ENCODE measurements at places on chromosomes 6 and 20.

- DNase-seq: no peak
Measured at GRCh38 chr6:113979937-113980336, 9.0 kb upstream of the HDAC2 start.

GRCh38 chr6:45877970-45878590 is 137.6 kb downstream of the CLIC5 start:
- no peak for DNase-seq

- no peak for DNase-seq
Measured at GRCh38 chr6:129667034-129667433, 42.9 kb downstream of the ARHGAP18 start.

DNA sequence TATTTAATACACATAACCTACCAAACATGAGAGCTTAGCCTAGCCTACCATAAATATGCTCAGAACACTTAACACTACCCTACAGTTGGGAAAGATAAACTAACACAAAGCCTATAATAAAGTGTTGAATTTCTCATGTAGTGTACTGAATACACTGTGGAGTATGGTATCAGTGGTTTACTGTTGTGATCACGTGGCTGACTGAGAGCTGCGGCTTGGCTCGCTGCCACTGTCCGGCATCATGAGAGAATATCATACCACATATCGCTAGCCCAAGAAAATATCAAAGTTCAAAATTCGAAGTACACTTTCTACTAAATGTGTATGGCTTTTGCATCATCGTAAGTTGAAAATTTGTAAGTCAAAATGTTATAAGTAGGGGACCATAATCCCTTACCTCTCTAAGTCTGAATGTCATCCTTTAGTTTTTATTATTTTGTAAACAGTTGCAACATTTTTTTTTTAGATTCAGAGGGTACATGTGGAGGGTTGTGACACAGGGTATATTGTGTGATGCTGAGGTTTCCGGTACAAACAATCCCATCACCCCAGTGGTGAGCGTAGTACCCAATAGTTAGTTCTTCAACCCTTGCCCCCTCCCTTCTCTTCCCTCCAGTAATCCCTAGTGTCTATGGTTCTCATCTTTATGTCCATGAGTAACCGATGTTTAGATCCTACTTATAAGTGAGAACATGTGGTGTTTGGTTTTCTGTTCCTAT is 14.6 kb upstream of the TAAR1 start:
- DNase-seq: no peak

DNA sequence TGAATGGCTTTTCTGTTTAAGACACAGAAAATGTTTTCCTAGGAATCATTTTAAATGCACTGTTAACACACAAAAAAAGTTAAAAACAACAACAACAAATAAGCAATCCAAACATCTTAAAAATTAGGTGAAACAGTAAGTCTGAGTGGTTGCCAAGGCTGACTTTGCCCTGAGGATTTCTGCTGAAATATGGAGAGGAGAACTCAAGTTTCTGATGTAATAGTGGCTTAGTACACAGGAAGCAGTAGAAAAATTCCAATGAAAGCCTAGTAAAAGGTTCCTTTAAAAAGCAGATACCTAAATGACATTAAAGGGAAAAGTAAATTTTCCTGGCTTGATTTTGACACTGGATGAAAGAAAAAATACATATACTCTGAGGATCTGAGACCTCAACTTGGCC is 184.2 kb downstream of the EPM2A start:
- no peak for DNase-seq

DNA sequence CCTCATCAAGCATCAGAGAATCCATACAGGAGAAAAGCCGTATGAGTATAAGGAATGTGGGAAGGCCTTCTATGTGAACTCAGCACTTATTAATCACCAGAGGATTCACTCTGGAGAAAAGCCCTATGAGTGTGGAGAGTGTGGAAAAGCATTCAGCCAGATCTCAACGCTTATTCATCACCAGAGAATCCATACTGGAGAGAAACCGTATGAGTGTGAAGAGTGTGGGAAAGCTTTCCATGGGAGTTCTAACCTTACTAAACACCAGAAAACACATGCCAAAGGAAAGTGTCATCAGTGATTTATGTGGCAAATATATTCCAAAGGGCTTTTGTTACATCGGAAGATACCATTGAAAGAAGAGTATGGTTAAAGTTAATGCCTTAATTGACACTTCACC is 25.4 kb downstream of the ZKSCAN8 start:
- peak; percentile 70 for DNase-seq

- no peak for DNase-seq
Measured at GRCh38 chr20:42855896-42856295, 333.8 kb downstream of the PTPRT start.

DNA sequence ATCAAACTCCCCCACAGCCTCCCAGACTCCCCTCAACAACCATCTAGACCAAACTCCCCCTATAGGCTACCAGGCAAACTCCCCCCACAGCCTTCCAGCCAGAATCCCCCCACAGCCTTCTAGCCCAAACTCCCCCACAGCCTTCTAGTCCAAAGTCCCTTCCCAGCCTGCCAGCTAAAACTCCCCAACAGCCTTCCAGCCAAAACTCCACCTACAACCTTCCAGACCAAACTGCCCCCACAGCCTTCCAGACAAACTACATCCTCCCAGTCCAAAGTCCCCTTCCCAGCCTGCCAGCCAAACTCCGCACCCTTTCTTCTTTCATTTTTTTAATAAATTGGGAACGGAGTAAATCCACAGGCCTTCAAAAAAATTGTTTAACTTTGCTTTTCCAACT is 37.4 kb upstream of the SYNDIG1 start:
- no peak for DNase-seq

DNA sequence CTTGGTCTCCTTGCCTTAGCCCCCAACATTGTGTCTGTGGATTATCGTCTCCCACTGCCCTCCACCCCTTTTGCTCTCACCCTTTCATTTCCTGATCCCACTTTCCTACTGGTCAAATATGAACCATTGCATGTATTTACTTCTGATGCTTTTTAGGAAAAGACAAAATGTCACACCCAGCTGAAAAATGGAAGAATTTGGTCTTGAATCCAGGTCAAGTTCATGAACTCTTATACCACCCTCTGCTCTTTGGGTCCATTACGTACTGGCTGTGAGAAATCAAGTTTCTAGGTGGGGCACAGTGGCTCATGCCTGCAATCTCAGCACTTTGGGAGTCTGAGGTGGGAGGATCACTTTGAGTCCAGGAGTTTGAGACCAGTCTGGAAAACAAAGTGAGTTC is 15.8 kb upstream of the KIF3B start:
- DNase-seq: no peak

DNA sequence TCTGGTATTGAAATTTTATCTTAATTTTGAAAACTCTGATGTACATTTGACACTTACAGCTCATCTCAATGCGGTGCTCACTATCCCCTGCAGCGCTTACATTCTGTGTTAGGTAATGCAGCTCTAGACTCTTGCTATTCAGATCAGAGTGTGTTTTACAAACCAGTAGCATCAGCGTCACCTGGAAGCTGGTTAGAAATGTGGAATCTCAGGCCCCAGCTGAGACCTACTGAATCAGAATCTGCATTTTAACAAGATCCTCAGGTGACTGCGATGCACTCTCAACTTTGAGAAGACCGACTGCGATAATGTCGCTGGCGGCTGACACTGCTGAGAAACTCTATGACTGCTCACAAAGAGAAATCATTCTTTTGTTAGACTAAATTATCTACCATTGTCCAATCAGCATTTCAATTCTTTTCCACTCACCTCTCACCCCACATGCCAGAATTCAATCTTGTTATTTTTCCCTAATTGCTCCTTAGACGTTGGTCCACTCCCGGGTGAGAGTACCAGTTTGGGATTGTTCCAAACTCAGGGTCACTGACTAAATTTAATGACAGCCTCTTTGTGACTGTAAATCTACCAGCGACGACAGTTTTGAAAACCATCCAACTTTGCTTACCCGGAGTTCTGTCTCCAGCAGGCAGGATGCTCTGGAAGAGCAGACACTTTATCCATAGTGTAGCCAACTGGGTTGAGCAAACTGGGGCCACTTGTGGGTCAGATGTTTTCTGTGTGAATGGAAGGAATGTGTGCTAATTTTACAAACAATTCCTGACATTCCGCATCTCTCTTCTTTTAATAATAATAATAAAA is 140.1 kb upstream of the BTBD3 start:
- DNase-seq: peak; percentile 50

- DNase-seq: no peak
Measured at GRCh38 chr20:48805286-48805685, 22.5 kb downstream of the PREX1 start.

DNA sequence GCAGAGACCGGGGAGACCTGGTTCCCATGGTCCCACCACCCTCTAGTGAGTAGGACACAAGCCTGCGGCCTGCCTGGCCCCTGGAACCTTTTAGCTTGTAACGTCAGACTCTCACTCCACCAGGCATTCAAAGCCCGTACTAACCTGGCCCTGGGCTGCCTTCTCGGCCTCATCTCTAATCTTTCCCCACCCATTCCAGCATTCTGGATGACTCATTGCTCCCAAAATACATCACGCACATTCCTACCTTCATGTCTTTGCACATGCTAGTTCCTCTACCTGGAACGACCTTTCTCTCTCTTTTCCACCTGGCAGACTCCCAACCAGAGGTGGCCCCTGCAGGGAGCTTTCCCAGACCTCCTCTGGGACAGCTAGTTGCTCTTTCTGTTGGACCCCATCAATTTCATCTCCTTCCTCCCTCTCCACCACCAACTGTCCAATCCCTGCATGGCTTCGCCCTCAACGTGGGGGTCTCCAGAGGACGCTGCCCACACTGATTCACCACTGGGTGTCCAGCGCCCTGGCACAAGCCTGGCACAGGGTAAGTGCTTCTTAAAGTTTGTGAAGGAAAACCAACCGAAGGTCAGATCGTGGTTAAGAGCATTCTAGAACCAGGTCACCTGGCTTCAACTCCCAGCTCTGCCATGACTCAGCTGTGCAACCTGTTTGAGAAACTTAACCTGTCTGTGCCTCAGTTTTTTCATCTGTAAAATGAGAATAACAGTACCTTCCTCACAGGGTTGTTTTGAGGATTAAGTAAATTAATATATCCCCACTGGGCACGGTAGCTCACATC is 35.2 kb downstream of the JPH2 start:
- DNase-seq: peak; percentile 54

DNA sequence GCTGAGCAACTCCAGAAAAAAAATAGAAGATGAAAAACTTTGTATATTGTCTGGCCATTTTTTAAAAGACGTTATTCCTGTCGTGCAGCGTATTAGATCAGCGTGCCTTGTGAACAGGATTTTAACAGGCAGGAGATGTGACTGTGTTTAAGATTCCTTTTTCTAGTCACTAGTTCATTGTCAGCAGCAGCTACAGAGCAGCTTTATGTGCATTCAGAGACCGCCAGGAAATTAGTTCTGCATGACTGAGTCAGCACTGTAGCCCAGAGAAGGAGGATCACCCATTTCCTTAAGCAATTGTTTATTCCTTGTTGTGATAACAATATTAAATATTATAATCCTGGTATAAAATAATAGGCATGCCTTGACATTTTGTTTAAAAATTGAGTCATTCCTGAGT is 75.4 kb upstream of the ADGRB3 start:
- DNase-seq: peak; percentile 79

GRCh38 chr6:36376742-36377141 is 10.7 kb downstream of the ETV7 start:
- DNase-seq: no peak

GRCh38 chr6:34486106-34486740 is 20.3 kb downstream of the PACSIN1 start:
- DNase-seq: no peak

DNA sequence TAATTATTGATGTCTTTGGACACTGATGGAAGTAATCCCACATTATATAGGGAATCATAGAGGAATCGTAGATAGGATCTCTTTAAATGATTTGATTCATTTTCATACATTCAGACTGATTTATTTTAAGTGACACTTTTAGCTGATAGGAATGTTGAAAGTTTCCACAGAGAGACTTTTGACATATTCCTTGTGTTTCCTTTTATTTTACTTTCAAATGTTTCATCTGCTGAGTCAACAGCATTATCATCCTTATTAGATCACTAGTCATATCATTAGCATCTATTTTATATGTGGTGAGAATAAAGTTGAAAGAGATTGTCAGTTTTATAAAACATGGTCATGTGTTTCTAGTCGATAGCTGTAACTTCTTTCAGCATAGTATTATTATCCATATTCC is 13.4 kb downstream of the DCBLD1 start:
- peak; percentile 11 for DNase-seq

GRCh38 chr6:159203304-159204005 is 34.3 kb downstream of the FNDC1 start:
- peak; percentile 69 for DNase-seq

- DNase-seq: peak; percentile 39
Measured at GRCh38 chr6:37491171-37491829, 8.4 kb downstream of the CCDC167 start.

GRCh38 chr6:69005199-69005598 is 370.1 kb downstream of the ADGRB3 start:
- peak; percentile 53 for DNase-seq

DNA sequence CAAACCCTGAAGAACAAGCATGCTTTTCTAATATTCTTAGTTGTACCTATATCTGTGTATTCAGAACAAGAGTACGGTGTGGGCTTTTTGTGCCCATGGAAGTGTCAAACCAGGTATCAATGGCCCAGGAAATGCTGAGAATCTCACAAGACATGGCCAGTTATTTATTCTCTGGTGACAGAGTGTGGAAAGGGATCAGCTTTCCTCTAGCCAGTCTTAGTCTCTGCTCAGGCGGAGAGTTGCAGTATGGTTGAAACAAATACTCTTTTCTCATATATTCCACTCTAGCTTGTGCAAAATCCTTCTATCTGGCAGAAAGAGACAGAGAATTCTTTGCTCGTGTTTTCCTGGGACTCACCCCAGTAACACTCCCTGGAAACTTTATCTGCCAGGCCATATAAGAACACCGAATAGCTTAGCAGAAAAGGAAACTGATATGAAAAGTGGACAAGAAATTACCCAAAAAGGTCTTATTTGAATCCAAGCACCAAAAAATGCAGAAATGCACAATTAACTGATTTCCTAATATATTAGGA is 173.3 kb upstream of the RSPO3 start:
- DNase-seq: no peak

DNA sequence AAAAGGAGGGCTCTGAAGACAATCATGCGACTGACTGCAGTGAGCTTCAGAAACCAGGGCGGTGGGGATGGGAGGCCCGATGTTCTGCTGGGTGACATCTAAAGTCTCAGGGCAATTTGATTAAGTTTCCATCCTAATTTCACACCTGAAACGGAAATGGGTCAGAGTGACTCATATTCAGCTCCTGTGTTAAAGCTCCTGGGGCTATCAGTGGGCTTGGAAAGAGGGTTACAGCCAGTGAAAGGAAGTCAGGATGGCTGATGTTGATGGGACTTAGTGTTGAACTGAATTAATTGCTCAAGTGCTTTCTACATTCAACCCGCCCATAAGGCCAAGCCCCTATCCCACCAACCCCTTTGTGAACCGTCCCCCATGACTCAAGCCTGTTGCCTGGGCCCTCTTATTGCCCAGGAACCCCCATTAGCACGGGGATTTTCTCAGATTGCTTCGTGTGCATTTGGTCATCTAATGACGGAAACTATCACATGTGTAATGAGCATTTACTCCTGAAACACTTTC is 47.1 kb upstream of the TBC1D7 start:
- DNase-seq: no peak

Data from astrocyte of the hippocampus (primary cell).